ENCODE measurements at places on chromosomes 7 and 10.

GRCh38 chr7:70710011-70710480 is 421.9 kb upstream of the GALNT17 start:
- no peak for DNase-seq

DNA sequence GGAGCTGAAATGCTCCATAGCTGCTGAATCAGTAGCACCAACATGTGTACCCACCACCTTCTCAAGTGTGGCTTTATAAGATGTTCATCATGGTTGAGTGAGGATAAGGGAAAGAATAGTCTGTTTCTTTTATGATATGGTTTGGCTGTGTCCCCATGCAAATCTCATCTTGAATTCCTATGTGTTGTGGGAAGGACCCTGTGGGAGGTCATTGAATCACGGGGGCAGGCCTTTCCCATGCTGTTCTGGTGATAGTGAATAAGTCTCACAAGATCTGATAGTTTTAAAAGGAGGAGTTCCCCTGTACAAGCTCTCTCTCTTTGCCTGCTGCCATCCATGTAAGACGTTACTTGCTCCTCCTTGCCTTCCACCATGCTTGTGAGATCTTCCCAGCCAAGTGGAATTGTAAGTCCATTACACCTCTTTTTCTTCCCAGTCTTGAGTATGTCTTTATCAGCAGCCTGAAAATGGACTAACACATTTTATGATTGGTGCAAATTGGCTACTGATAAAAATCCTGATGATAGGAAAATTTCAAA is 799.9 kb downstream of the TNS3 start:
- DNase-seq, result no peak

GRCh38 chr7:28309704-28310459 is 102.4 kb upstream of the CREB5 start:
- no peak for DNase-seq

DNA sequence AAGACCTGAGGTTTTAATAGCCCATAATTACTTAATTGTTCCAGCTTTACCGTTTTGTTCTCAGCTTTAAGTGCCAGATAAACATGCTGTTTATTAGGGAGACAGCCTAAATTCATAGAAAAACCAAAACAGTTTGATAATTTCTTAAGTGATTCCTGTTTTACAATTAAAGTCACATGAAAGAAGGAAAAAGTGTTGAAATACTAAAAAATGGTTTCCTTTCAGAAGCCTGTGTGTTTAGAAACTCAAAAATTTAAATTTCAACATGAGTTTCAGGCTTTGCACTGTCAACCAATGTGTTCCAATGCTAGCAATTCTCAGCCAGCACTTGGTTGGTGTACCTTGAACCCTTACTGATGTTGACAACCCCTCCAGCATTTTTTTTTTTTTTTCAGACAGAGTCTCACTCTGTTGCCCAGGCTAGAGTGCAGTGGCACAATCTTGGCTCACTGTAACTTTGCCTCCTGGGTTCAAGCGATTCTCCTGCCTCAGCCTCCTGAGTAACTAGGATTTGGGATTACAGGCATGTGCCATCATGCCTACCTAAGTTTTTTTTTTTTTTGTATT is 135.3 kb downstream of the ICA1 start:
- no peak for DNase-seq

GRCh38 chr10:71072823-71073210 is 139.6 kb upstream of the UNC5B start:
- DNase-seq, result no peak

- no peak for DNase-seq
These were observed 375.2 kb downstream of the PAXIP1 start for GRCh38 chr7:154627646-154628290.

DNA sequence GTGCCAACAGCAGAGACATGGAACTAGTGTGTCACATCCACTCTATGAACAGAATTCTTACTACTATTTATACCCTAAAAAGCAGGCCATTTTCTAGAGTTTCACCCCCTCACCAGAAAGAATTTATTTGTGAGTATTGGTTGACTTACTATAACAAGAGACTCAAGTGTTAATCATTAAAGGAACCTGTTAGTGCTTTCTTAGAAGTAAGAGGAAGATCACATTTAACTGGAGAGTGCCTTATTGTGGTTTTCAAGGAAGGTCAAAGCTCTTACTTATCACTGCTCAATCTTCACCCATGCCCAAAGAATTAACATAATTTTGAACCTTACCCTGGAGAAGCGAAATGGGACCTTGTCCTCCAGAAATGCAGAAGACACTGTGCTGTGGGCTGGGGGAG is 169.3 kb upstream of the PRSS1 start:
- no peak for DNase-seq

DNA sequence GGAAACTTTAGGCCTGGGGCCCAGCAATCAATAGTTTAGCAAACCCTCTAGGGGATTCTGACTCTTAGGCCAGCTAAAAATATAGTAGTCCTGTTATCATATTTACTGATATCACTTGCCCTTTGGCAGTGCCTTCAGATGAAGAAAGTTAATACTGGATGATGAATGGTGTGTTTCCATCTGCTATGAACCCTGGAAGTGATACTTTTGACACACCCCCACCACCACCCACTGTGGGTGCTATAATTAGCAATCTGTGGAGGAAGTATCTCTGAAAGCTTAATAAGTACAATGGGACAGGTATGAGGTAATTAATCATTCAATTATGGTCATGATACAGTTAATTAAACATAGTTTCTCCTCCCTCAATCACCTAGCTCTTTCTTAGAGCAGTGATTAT is 90.4 kb upstream of the LRRTM3 start:
- DNase-seq, result no peak

DNA sequence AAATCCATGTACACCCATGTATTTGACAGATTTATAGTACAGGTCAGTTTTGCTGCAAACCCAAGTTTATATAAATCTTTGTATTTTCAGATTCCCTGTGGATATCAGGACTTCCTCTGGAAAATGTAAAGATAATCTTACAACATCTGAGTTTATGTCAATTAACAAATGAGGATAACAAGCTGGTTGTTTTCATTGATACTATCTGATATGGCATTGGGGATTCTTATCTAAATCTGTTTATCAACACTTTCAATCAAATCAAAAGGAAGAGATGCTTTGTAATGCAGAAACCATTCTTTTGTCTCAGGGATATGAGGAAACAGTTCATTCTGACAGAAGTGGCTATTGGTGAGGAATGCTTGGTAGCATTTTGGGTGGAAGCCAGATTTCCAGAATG is 64.9 kb upstream of the FAM204A start:
- DNase-seq, result no peak

- no peak for DNase-seq
These were observed 240.4 kb downstream of the KIAA1217 start for GRCh38 chr10:24449321-24449740.

Measured in CD4-positive, alpha-beta T cell (primary cell).